ENCODE measurements at places on chromosomes 13 and 19.

DNA sequence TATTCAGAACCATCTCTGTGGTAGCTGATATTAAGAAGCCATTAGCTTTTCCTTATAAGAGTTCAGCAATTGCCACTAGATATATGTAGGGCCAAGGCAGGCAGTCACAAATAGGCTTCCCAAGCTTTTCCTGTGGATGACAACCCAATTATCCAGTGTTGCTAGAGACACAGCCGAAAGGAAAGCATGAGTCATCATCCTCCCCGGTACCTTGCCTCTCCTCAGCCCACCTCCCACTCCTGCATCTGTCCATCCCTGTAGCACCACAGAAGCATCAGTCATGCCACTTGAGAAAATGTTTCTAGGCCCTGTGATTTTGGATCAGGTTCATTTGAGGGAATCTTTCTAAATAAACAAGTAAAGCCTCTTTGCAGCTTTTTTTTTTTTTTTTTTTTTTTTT lies 204.3 kb downstream of the DNAJC15 start:
- DNase-seq: no peak

- DNase-seq: no peak
These were observed 33.6 kb upstream of the SLC10A2 start for GRCh38 chr13:103099722-103100293.

- no peak for DNase-seq
These were observed 150.6 kb downstream of the LHFPL6 start for GRCh38 chr13:39452417-39452816.

- no peak for DNase-seq
These were observed 72.3 kb upstream of the RFC3 start for GRCh38 chr13:33745370-33746324.

GRCh38 chr13:28299916-28300315 lies 161.6 kb downstream of the PAN3 start:
- DNase-seq: no peak

DNA sequence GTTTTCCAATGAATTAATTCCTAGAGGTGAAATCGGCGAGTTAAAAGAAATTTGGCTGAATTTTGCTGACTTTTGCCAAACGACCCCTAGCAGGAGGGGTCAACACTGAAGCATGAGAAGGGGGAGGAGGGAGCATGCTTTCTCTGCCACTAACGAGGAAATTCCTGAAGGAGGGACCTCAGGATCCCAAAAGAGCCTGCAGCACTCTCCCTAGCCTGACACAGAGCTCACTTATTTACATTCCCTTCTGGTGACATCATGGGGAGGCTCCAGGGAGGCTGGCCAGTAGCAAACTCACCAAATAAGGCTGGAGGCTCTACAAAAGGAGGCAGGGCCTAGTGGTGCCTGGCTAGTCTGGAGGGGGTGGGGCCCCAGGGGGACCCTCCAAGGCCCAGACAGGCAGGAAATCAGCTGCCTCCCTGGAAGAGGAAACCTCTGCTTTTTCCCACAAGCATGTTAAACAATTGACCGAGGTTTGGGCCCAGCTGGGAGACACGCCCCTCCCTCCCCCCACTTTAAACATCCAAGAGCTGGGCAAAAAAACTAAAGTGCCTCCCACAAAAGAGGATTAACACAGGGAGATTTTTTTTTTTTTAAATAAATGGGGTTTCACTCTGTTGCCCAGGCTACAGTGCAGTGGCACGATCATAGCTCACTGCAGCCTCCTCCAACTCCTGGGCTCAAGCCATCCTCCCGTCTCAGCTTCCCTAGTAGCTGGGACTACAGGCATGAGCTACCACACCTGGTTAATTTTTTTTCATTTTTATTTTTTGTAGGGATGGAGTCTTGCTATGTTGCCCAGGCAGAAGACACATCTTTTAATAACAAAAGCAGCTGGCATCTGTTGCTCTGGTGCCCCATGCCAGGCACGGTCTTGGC lies 2.1 kb downstream of the DAPK3 start:
- DNase-seq: peak; percentile 94

DNA sequence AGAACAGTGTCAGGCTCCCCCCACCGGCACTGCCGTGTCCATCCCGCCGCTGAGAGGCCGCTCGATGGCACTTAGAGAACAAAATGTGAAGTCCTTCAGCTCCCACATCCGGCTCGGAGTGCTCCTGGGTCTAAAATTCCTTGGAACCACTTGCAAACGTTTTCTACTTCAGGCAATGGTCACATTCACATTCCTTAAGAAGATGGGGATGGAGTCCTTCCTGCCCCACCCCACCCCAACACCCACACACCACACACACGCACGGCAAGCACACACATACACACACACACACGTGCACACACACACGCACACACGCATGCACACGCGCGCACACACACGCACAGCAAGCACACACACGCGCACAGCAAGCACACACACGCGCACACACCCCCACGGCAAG lies 83.4 kb downstream of the SOX1 start:
- no peak for DNase-seq

DNA sequence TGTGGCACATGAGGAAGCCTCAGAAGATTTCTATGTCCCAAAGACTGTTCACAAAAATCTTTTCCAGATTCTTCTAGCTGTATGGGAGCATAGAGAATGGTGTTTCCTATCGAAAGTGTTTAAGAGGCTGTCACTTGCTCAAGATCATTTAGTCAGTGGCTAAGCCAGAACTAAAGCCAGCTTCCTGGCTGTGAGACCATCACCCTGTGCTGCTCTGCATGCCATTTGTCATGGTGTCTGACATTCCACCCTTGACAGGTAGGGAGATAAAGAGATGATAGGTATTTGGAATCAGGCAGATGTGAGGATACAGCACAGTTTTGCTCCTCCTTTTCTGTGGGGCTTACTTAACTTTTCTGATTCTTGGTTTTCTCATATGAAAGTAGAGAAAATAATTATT lies 177.3 kb downstream of the DNAJC15 start:
- no peak for DNase-seq

DNA sequence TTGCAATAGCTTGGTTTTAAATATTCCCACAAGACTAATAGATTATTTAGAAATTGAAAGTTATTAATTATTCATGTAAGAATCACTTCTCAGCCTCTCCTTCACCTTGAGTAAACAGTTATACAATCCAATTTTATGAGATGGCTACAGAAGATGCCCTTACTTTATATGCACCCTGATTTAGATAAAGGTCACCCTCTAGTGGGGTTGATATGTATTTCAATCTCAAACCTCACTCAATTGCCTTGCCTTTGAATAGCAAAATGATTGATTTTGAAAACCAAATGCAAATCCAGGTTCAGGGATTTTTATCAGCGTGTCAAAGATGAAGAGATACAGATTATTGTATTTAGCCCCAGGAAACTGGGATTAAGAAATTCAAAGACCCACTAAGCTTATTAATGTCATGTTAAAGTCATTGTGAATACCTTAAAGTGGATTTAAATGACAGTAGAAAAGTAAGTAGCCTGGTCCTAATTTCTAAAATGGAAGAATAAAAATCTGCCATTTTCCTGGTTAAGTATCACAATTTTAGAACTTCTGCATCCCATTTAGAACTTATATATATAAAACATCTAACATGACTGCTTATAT lies 305.1 kb downstream of the ITGBL1 start:
- peak; percentile 26 for DNase-seq

- DNase-seq: peak; percentile 9
These were observed 77.9 kb downstream of the CACNA1A start for GRCh38 chr19:13428352-13428751.

- no peak for DNase-seq
These were observed 73.9 kb upstream of the SPATA13 start for GRCh38 chr13:24086642-24087041.

GRCh38 chr19:35780717-35781116 lies 5.4 kb downstream of the ARHGAP33 start:
- no peak for DNase-seq

DNA sequence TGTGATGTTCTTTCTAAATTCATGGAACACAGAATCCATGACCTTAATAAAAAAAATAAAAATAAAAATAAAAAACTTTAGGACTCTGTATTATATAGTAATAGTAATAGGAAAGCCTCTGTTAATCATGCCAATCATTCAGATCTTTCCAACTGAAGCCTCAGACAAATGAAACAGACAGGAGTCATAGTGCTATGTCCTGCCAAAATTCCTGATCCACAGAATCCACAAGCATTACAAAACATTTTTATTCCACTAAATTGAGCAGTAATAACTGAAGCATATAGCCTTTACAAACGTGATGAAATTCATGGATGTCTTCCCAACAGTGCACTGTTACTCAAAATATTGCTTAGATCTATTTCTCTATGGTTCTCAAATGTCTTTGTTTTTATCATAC lies 820.6 kb upstream of the PCDH9 start:
- no peak for DNase-seq

DNA sequence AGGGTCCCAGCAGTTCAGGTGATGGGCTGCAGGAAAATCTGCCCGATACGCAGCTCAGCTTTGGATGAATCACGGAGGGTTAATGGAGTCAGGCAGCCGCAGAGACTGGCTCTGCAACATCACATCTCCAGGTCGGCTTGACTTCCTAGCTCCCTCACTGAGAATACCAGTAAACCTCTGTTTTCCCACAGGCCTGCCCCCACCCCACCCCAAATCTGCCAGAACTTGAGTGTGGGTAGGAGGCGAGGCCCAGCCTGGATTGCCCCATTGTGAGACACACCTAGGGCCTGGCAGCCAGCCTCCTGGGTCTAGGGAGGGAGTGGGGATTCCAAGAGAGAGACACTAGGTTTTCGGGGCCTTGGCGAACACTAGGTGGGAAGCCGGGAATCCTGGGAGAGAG lies 3.7 kb upstream of the KRTDAP start:
- DNase-seq: no peak

DNA sequence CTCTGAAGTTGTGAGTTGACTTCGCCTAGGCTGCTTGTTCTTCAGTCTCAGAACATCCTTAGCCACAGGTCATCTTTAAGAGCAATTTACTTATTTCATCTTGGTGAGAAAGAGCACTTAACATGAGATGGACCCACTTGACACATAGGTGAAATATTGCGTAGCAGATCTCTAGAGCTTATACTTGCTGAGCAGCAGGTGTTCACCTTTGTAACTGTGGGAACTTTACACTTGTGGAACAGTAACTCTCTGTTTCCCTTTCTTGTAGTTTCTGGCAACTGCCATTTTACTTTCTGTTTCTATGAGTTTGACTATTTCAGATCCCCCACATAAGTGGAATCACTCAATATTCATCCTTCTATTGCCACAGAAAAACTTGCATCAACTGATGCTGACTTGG lies 95.7 kb downstream of the SLC10A2 start:
- DNase-seq: no peak

DNA sequence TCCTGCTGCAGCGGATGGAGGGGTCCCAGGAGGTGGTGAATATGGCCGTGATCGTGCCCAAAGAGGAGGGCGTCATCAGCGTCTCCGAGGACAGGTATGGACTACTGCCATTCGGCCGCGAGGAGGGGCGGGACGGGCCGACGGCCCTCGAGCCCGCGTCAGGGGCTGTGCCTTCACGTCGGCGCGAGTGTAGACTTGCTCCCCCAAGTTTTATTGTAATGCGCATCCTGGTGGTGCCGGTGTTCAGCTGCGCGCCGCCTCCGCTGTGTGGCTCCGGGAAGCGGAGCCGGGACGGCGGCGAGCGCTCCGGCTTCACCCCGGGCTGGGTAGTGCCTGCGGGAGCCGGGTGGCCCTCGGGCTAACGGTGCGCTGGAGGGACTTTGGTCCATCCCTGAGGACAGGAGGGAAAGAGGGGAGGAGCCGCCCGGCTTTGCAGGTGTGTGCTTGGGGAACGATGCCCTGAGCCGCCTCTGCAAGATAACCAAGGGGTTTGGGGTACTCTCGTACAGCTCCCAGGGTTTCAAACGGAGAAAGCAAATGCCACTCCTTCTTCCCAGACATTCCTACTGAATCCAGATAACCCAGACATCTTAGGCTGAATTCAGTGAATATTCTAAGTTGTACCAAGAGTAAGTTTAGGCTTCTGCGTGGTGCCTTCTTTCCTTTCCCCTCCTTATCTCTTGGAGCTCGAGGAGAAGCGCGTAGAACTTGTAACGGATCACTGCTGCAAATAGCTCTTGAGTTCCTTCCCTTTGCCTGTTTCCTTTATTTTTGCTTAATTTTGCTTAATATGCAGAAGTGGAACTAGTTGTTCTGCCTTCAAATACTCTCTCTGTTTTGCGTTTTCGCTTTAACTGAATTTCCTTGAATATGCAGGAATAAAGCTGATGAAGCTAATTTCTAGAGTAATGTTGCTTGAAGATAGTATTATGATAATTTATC lies 740 bp downstream of the WDFY2 start:
- peak; percentile 21 for DNase-seq

DNA sequence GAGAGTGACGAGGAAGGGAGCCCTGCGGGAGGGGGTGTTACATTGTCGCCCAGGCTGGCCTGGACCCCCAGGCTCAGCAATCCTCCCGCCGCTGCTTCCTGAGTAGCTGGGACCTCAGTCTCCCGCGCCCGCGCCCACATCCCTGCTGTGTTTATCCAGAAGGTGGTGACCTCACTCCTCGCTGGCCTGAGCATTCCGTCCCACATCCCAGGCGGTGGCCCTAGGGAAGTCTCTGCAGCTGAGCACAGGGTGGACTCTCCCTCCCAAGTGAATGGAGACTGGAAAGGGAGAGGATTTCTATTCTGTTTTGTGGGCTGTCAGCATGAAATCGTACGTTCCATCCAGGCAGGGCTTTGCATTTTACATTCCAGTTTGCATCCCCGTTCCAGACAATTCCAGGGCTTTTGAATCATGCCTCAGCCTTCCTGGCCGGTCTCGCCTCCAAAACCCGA lies 401 bp upstream of the ZNF765 start:
- DNase-seq: peak; percentile 52

- no peak for DNase-seq
These were observed 8.6 kb downstream of the EPN1 start for GRCh38 chr19:55683449-55684261.

GRCh38 chr19:38063928-38064327 lies 156.9 kb downstream of the SIPA1L3 start:
- no peak for DNase-seq

GRCh38 chr19:48804496-48804895 lies 6.3 kb downstream of the BCAT2 start:
- no peak for DNase-seq

DNA sequence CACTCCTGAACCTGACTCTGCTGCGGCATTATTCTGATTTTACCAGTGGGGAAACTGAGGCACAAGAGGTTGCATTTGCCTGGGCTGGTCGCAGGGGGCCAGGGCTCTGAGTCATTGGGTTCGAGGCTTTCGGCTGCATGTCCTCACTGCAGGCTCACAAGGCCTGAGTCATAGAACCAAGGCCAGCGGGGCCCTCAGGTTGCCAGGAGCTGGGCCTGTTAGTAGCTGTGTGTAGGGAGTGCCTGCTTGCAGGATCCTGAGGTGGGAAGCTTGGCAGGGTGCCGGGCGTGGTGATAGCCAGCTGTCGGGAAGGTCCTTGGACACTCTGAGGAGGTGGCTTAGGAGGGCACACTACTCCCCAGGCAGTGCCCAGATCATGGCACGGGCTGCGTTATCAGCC lies 21.6 kb upstream of the F2RL3 start:
- DNase-seq: no peak
